Activated CD4-positive, alpha-beta T cell treated with anti-CD3 and anti-CD28 coated beads, Interleukin-2, Interleukin-6, amounts not matched to agents 100 ng/mL and 50 ng/mL, durations not matched to agents 16 hours and 8 hours (primary cell): ENCODE measurements at places on chromosomes 6 and 20.

- DNase-seq = peak; percentile 47
Measured at GRCh38 chr6:107318100-107318736, 141.1 kb downstream of the PDSS2 start.

GRCh38 chr20:57774951-57775350 is 65.1 kb upstream of the PMEPA1 start:
- no peak for DNase-seq

DNA sequence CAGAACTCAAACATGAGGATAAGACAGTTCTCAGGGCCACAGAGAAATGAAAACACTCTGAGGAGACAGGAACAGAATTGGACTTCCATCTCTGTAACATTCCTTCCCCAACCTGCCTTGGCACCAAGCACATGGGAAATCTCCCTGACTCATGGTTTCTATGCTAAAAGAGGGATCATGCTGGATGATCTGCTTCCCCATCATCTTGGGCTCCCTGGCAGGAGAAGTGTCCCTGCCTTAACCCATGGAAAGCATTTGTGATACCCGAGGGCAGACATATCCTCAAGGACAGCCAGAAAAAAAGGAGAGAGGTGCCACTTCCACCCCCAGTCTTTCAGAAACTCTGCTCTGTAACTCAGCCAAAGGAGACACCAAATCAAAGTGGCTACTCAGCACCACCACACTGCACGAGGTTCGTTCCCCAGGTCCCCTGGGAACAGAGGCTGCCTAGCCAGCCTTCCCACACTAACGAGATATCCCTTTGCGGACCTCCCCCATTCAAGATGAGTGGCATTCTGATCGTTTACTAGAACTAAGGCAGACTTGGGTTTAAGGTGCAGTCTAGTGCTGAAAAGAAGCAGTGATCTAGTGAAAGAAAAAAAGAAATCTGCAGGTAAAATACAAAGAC is 34.8 kb downstream of the BLOC1S5 start:
- DNase-seq = no peak

- DNase-seq = no peak
Measured at GRCh38 chr20:63137851-63138415, 78.0 kb downstream of the YTHDF1 start.

GRCh38 chr20:45387274-45387673 is 9.1 kb upstream of the TP53TG5 start:
- no peak for DNase-seq

DNA sequence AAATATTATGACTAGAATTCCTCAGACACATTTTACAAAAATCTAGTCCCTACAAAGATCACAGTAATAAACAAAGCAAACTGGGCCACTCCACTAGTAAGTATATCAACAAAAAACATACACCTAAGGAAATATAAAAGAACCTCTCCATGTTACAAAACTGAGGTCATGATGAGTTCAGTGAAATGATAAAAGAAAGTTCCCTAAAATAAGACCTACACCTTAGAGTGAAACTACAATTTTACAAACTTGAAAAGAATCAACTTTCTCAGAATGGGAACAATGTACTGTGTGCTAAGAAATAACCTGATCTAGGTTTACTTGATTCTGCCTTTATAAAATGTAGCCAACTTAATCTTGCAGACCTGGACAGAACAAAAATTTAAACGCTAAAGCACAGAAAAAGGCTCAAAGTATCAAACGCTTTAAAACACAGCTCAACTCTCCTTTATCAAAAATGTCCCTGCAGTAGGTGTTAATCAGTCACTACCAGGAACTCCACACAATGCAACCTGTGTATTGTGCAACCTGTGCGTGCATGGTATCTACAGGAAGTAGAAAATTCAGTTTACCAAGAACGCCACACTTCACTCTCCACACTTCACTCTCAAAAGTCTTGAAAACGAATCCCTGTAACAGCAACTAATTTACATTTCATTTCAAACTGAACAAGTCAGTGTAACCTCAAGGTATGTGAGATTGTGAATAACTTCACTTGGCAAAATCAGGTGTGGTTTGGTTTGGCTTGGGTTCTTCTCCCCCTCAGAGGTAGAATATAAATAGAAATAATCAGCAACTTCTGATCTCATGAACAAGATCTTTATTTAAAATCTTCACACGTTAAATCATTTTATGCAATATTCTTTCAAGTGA is 1.8 kb downstream of the RALGAPA2 start:
- DNase-seq = peak; percentile 57

- no peak for DNase-seq
Measured at GRCh38 chr6:27507041-27507956, 34.4 kb upstream of the ZNF184 start.

GRCh38 chr6:104639668-104640067 is 220.1 kb downstream of the HACE1 start:
- peak; percentile 3 for DNase-seq

DNA sequence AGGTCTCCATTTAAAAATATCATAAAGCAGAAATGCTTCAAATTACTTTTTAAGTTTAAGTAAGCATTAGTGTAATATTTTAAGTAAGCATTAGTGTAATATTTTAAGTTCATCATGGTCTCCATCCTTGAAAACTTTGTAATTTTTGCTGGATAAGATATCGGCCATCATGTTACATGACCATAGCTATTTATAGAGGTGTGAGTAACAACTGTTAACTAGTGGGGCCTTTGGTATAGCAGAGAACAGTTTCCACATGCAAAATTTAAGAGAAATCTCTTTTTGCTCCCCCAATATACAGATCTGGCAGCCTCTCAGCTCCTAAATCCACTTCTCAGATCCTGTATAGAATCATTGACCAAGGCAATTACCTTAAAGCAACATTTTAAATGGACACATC is 468 bp downstream of the TRDN start:
- no peak for DNase-seq

DNA sequence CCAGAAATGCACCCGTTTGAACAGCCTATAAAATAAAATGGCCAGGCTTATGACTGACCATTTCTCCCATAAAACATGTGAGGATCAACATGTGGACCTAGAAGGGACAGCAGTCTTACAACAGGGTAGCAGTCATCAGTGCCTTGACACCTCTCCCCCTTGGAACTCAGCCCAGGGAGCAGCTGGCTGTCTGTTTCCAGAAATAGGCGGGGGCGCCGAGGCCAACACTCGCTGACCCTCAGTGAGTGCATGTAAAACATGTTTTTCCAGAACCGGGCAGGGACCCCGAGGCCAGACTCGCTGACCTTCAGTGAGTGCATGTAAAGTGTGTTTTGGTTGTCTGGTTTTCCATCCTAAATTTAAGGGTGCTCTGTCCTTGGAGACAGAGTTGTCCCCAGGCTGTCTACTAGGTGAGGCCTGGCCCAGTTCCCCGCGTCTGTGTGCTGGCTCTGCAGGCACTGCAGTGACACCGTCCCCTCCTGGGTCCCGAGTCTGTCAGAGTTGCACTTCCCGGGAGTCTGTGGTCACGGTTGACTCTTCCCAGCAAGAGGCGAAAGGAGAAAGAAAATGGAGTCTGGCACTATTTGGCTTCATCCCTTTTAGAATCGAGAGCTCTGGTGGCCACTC is 19.8 kb upstream of the ADRM1 start:
- DNase-seq = no peak

DNA sequence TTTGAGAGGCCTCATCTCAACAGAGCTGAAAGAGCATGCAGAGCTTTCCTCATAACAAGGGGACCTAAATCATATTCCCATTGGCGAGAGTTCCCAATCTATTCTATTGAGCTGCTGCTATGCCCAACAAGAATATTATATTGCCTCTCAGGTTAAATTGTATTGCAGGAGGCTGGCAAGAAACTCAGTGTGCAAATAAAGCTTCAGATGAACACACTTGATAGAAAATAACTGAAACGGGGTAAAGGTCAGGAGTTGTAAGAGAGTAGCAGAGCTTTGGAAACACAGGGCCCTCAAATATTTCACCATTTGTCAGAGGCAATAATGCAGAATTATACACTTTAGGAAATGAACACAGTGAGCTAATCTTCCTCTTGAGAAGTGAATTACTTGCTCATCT is 364.3 kb upstream of the SPTLC3 start:
- no peak for DNase-seq

DNA sequence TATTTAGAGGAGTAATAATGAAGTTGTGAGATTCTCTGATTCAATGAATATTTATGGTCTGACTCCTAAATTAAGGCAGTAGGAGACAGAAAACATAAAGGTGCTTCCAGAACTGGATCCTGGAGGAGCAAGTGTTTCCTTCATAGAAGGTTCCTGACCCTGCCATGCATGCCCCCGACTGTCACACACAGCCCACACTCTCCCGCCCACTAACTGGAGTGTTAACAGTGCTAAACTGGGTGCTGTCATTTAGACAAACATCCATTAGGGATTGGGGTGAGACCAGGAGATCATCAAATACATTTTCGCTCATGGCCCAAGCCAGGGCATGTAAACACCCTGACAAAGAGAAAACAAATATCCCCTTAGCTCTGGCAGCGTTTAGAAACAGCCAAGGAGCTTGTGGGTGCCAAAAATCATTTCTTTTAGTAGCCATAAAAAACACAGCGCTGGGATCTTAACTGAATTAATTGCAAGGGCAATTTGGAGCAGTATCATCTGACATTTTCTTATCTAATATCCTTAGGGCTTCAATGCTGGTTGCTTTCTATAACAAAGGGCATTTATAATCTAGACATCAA is 46.8 kb downstream of the INSM1 start:
- no peak for DNase-seq

- peak; percentile 72 for DNase-seq
Measured at GRCh38 chr6:52221302-52221701, 23.0 kb downstream of the IL17F start.

- no peak for DNase-seq
Measured at GRCh38 chr6:73710470-73710869, 14.5 kb downstream of the CD109 start.

- DNase-seq = no peak
Measured at GRCh38 chr6:16222826-16223225, 15.6 kb upstream of the GMPR start.

DNA sequence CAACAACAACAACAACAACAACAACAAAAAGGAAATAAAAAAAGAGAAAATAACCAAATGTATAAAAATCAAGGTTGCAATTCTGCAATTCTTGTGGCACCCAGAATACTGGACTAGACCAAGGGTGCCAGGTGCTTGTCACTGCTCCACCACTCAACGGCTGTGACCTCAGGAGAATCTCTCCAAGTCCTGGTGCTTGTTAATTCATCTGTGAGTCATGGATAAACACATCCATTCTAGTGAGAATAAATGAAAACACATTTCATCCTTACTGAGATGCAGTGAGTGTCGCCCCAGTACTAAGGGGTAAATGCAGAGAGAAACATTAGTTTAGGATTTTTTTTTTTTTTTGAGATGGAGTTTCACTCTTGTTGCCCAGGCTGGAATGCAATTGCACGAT is 32.0 kb downstream of the HLA-C start:
- DNase-seq = no peak

- DNase-seq = no peak
Measured at GRCh38 chr6:67160820-67161219, 1453.8 kb upstream of the EYS start.

DNA sequence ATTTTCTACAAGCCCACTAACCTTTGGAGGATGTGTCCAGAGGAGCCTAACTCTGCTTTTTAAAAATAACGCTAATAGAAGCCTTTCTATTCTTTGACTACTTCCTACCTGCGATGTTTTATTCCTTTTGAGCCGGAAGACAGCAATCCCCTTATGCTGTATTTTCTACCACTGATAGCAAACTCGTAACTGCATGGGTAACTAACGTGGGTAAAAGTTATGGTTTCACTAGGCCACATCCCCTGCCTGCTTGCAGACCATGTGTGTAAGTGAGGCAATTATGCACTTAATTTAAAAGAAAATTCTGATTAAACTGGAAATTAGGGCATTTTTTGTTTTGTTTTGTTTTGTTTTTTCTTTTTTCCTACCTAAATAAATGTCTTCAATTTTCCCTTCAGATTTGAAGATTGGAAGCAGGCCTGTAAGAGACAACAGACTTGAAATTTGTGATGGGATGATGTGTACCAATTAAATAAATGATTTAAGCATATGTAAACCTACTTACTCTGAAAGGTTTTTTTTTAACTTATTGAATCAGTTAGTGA is 931 bp downstream of the UFL1 start:
- peak; percentile 51 for DNase-seq

DNA sequence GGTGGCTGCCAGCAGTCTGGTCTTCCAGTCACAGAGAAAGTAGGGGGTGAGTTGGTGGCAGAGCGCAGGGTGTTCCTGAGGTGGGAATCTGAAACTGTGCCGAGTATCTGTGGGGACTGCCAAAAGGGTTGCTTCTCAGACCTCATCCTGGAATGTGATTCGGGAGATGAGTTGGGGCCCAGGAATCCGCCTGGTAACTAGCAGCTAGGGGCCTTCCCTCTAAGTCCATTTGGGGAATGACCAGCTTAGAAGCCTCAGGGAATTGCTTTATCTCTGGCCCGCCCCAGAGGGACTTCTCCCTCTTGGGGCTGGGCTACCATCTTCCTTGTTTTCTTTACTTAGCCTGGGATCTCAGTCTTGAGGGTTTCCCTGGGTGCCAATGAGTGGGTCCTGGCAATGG is 49.6 kb downstream of the MOCS1 start:
- no peak for DNase-seq
